ENCODE measurements at places on chromosomes 5 and 9. TPM values are rescaled to one million over a fixed set of nuclear protein-coding genes. Genes with fewer than 3 reads are reported as not detected.

DNA sequence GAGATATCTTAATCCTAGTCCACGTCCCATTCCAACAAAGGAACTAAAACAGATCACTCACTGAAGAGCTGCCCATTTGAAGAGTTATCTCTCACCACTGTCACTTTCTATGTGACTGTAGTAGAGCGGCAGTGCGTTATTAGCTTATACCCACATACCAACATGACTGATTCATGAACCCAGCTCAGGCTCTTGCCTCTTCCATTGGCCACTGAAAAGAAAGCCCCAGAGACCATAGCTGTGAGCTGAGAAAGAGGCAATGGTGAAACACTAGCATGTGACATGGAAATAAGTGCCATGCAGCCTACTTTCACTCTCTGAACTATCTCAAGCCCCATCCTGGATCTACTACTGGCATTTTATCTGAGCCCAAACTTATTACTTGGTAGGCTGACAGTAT, 151.7 kb upstream of the MOCS2 start:
- DNase-seq: no peak

DNA sequence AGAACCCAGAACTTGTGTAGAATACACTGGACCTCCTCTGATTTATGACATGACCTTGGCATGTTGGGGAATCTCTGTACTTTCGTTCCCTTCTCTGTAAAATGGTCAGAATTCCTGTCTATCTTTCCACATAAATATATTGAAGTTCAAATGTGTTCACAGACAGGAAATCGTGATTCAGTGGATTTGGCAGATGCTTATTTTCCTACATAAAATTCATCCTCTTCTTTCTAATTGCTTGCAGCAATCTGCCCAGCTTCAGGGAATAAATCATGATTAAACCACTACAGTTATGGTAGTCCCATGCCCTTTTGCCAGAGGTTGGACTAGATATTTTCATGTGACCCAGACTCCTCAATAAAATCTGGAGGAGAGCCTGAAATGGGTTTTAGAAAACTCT, 52.1 kb upstream of the ARL15 start:
- no peak for DNase-seq

DNA sequence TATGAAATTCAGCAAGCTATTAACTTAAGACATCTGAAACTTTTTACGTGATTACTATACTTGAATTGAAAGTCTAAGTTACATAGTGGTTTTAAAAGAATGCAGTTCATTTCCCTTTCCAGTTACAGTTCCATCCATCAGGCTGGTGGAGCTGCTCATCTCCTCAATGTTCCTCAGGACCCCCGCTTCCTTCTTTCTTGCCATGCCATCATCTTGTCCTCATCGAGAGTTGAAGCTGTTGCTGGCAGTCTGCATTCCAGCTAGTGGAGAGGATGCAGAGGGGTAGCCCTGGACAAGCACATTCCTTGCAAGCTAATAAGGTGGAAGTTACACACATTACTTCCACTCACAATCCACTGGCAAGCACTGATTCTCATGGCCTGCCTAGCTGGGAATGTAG, 8.8 kb upstream of the RNF183 start:
- DNase-seq: no peak

DNA sequence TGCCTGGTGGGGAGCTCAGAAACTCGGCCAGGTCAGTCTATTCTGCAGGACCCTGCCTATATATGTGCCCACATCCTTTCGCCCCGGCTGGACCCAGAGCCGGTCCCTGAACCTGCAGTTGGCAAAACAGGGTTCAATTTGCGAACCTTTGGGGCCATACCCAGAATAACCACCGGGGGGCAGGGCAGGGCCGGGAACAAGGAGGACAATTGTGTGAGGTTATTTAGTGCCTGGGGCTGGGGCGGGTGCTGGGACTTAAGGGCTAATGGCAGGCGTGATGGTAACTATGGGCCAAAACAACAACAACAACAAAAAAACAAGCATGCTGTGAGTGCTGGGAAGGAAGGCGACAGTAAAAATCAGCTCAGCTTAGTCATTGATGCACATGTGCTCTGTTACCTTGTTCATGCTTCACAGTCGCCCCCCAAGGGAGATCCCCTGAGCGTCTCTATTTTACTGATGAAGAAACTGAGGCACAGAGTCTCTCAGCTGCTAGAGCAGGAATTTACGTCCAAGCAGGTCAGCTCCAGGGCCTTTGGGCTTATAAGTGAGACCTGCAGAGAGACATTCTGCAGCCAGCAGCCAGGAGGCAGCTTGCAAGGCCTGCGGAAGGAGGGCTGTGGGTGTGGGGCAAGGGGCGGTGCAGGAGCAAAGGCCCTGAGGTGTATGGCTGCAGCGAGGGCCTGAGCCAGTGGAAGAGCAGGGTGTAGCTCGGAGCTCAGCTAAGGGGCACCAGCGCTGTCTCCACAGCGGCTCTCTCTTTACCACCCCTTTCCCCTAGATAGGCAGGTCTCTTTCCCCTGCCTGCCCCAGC, 106.0 kb downstream of the PHF2 start:
- peak; percentile 35 for DNase-seq

DNA sequence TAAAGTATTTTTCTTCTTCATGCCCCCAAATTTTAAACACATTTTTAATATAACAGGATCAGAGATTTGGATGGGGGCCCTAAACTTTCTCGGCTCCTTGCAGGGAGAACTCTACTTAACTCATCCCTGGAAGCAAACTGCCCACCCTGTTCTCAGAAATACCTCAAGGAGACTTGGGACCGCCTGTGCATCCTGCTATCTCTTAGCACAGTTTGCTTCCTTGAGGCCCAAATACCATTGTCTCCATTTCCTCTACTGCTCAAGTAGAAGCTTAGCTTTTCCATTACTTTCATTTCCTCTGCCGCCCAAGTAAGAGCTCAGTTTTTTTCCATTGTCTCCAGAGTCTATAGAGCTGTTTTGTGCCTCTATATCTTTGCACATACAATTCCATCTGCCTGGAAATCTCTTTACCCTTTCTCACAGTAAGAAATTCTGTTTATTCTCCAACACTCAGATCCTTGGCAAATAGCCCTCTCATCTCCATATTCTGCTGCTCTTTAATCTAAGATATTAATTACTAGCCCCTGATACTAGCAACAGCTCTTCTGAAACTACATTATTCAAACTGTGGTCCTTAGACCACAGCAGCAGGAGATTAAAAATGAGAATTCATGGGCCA, 137.8 kb downstream of the CEMIP2 start:
- DNase-seq: no peak

GRCh38 chr9:137619240-137620047, 639 bp downstream of the EHMT1 start:
- DNase-seq: no peak

DNA sequence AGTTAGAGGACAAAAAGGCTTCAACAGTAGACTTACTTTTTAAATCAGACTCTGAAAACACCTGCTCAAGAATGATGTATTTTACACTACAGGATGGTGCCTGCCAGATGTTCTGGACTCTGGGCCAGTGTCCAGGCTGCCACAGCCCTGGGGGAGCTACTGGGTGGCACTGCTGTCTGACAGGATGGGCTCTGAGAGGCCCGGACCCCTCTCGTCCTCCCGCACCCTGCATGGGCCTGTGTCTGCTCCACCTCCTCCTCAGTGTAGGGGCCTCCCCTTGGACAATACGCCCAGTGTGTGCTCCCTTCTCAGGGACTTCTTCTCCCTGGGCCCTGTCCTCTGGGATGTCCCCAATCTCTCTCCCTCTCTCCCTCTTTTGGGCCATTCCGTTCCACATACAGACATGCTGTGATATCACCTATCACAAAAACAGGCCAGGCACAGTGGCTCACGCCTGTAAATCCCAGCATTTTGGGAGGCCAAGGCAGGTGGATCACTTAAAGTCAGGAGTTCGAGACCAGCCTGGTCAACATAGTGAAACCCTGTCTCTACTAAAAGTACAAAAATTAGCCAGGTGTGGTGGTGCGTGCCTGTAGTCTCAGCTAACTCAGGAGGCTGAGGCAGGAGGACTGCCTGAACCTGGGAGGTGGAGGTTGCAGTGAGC, 23.4 kb downstream of the GFPT2 start:
- no peak for DNase-seq

DNA sequence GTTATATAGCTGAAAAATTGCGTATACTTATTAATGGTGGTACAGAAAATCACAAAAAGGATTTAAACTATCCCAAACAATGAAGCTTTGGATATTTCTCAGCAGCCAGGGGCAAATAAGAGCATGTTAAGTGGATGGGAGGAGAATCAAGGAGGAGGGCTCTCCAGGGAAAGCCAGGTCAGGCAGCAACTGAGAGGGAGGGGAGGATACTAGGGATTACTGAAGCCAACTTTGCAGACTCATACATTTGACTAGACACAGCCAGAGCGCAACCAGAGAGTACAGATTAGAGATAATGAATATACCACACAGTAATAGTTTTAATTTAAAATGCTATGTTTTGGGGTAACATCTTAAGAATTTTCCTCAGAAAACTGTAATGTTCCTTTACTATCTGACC, 360.2 kb downstream of the HCN1 start:
- DNase-seq: no peak

DNA sequence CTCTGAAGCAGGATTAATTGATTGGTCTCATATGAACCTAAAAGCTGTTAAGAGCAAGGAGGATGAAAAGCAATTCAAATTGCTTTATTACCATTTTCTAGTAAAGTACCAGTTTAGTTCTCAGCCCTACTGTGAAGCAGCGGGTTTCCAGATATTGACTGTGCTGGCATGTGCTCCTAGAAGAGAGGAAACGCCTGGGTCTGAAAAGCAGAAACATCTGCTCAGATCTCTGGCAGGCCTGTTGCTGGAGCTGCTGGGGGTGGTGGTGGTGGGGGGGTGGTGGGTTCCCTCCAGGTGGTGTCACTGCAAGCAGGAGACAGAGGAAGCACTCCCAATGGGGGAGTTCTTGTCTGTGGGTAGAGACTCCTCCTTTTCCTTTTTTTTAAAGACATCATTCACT, 105.5 kb upstream of the ZNF462 start:
- DNase-seq: no peak

- no peak for DNase-seq
Observed at GRCh38 chr9:87572719-87573118, 75.1 kb downstream of the DAPK1 start.

DNA sequence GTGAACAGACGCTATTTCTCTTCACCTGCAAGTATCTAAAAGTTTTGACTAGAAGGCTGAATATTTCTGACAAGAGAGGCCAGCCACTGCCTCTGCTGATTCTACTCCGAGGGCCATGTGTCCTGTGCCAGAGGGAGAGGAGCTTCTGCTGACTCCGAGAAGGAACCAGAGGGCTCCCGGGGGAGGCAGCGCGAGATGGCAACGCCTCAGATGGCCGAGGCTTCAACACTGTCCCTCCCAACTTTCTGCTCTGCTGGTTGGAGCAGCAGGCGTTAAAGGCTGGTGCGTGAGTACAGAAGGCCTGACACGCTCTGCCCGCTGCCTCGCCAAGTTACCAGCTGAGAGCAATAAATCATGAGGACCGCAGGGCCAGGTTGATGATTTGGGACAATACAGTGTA, 178.8 kb downstream of the GAPVD1 start:
- DNase-seq: no peak

- peak; percentile 56 for DNase-seq
Observed at GRCh38 chr5:139863855-139864558, 68.4 kb downstream of the PSD2 start.

DNA sequence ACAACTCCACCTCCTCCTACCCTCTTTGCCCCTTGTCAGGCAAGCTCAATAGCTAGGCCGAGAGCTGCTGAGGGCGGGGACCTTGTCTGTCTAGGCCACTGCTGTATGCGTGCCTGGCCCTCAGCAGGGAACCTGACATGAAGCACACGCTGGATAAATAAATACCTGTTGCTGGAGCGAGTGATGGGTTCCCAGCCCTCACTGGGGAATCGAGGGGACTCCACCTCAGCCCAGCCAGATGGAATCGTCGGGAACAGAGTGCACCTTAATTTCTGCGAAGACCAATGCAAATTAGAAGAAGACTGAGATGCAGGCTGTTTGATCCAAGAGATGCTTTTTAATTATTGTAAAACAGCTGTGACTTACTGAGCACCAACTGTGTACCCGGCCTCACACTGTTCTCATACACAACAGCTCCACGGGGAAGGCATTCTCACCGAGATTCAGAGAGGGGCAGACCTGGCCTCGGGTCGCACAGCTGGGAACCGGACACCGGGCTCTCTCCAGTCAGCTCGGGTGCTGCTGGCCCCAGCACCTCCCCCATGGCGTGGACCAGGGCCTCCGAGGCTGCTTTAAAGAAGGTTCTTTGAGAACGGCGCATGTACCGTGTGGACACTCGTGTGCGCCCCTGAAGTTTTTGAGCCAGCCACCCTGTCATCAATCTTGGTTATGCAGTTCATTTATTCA, 109.7 kb upstream of the IER5L start:
- no peak for DNase-seq

DNA sequence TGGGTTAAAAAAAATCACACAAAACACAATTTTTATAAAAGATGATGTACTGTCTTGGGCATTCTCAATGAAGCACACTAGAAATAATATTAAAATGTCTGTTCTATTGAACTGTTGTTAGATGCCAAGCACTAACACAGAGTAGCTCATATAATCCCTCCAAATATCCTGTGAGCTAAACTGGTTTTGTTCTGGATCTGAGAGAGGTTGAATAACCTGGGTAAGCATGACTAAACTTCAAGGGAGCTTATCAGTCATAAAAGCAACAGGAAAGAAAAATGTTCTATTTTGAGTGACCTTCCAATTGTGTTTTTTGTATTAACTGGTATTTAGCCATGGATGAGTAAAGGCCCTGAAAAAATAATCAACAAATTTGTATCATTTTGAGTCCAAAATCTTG, 175.3 kb downstream of the SMC2 start:
- DNase-seq: no peak

- no peak for DNase-seq
Observed at GRCh38 chr5:161545344-161546094, 1.0 kb downstream of the GABRB2 start.

- no peak for DNase-seq
Observed at GRCh38 chr5:104628911-104629310, 1066.3 kb upstream of the NUDT12 start.

- no peak for DNase-seq
Observed at GRCh38 chr5:139457653-139458306, 4.8 kb downstream of the ECSCR start.

- no peak for DNase-seq
Observed at GRCh38 chr5:140633021-140633471, at the start of gene CD14. Gene CD14 (minus strand): TSS chr5:140633175. CDS start chr5:140633071, 104 bp downstream.

DNA sequence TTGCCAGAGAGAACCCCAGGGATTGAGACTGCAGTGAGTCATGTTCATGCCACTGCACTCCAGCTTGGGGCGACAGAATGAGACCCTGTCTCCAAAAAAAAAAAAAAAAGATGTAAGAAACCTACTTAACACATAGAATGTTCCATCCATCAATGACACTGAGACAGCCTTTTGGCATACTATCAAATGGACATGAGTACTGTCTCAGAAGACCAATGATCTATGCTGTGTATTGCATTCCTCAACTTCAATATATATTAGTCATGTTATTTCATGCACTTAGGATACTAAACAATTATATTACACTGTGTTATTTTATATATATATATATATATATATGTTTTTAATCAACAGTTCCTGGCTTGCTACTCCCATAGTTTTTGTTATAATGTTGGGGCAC, 57.1 kb upstream of the ANKH start:
- DNase-seq: no peak

GRCh38 chr5:132839426-132840301, 9.2 kb upstream of the SHROOM1 start:
- DNase-seq: no peak

GRCh38 chr5:83549674-83550073, 78.1 kb downstream of the VCAN start:
- no peak for DNase-seq

The IL6ST gene
- polyA plus RNA-seq: 140 TPM

The SHOC1 gene
- polyA plus RNA-seq: 0.79 TPM

The FAXDC2 gene
- polyA plus RNA-seq: 33.3 TPM

The S1PR3 gene
- polyA plus RNA-seq: 64.2 TPM

The IL7R gene
- polyA plus RNA-seq: 0.69 TPM

The SLC2A6 gene
- polyA plus RNA-seq: 2.3 TPM

The ALDOB gene
- polyA plus RNA-seq: 764 TPM

The FBP2 gene
- polyA plus RNA-seq: not detected

The FGF1 gene
- polyA plus RNA-seq: 27.5 TPM

The RASEF gene
- polyA plus RNA-seq: 6.8 TPM
